ENCODE measurements at places on chromosomes 1 and 21. TPM values are rescaled to one million over a fixed set of nuclear protein-coding genes. Genes with fewer than 3 reads are reported as not detected.

FCRL6 gene
- polyA plus RNA-seq = 0.36 TPM

DNA sequence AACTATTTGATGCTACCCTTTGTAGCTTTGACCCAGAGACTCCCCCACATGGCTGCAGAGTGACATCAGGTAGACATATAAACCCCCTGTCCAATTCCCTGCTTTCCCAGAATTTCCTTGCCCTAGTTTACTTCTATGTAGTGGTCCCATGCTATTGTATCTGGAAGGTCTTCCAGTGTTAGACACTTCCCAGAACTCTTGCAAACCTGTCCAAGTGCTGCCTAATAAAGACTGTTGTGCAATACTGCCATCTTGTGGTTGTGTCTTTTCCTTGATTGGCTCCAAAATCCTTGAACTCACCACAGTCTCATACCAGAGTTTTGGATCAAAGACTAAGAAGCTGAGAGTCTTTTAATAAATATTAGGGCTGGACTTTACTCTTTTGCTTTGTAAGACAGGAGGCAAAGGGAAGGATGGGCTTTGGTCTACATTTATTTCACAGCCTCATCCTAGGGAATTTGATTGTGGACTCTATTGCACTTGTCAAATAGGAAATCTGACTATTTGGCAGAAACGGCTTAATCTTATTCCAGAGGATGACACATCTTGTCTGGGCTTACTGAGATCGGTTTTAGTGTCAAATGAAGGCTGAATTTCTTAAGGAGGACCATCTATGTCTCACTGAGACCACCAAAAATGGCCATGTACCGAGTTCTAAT, 169.9 kb downstream of the LRRC7 start:
- DNase-seq = no peak

DNA sequence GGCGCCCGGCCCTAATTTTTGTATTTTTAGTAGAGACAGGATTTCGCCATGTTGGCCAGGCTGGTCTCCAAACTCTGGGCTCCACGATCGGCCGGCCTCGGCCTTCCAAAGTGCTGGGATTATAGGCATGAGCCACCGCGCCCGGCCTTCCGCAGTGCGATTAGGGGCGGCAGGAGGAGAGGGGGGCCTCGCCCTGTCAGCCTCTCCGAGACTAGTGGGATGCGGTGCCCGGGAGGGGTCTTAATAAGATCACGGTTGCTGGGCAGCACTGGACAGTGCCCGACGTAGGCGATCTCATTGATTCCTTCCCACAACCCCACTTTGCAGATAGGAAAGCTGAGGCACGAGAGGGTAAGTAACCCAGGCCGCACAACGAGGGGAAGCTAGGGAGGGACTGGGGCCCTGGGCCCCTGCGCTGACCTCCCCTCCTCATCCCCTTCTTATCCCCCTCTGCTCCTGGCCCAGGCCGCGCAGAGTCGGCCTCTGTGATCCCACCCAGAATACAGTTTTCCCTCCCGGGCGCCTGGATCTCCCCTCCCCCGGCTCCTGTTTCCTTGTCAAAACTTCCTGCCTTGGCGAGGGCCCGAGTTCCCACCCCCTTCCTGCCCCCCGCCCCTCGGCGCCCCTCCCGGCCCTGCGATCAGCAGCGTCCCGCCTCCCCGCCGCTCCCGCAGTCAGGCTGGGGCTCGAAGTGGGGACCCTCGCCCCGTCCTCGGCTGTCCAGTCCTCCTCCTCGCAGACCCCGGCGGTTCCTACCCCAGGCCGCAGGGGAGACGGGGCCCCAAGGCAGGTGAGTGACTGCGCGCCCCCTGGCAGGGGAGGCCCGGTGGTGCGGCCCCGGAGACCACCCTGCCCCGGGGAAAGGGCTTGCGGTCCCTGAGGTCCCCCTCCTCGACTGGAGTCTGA, at the start of gene PEAR1:
TSS of gene PEAR1 (plus strand) at position 671 of the 906 bp plus-strand sequence. CDS start 10,209 bp downstream, outside the sequence.
- DNase-seq = no peak

GRCh38 chr1:204084247-204084772, 11.4 kb downstream of the SOX13 start:
- no peak for DNase-seq

DNA sequence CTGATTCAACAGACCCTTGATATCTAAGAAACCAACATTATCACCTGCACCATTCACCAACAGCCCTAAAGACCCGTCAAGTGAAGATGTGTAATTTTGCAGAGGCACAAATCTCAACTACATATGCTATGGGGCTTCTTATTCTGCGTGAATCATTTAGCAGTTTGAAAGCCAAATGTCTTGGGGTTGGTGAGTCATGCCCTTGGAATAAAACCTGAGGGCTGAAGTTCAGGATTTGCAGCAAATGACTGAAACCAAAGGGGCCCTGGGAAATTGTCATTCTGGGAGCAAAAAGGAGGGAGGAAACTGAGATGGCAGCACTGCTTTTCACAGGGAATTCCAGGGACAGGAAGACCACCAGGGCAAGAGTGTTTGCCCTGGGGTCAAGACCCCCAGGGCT, 79.2 kb upstream of the TNR start:
- no peak for DNase-seq

All from right renal cortex interstitium (tissue), 3 donors.